T-helper 22 cell (primary cell): ENCODE measurements at places on chromosomes 16 and 17.

DNA sequence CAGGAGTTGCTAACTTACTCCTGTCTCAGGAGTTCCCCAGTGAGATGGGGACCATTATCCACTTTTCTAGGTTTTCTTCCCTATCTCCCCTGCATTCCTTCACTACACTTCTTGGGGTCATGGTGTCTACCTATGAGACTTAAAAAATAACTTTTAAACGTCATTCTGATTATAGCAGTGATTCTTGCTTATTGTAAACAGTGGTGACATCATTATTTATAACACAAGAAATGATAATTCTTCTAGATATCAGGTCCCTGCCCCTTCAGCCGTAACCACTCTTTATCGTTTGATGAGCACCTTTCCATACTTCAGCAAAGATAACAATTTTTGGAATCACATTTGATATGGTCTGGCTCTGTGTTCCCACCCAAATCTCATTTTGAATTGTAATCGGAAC lies 27.2 kb upstream of the IRX3 start:
- DNase-seq, result no peak

- no peak for DNase-seq
Measured at GRCh38 chr17:56717471-56717870, 116.2 kb downstream of the C17orf67 start.

- DNase-seq, result no peak
Measured at GRCh38 chr17:20200016-20200795, 191.0 kb downstream of the SPECC1 start.

GRCh38 chr16:20323591-20324117 lies 3.7 kb downstream of the GP2 start:
- DNase-seq, result no peak

- DNase-seq, result no peak
Measured at GRCh38 chr17:19342611-19343255, 19.8 kb downstream of the B9D1 start.

DNA sequence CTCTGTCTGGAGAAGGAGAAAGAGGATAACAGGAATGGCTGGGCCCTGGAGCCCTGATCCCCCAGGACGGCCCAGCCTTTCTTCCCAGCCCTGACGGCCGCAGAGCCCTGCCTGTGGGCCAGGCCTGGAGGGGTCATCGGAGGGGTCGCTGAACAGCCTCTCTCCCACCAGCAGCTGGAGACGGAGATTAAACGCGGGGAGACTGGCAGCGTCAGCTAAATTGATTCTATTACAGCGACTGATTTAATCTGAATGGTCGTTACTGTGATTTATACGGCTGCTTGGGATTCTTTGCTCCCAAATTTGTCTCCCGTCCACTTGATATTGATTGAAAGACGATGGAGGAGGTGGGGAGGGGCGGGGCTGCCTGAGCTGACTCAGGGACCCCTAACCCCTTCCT lies 7.1 kb upstream of the CDH15 start:
- no peak for DNase-seq

DNA sequence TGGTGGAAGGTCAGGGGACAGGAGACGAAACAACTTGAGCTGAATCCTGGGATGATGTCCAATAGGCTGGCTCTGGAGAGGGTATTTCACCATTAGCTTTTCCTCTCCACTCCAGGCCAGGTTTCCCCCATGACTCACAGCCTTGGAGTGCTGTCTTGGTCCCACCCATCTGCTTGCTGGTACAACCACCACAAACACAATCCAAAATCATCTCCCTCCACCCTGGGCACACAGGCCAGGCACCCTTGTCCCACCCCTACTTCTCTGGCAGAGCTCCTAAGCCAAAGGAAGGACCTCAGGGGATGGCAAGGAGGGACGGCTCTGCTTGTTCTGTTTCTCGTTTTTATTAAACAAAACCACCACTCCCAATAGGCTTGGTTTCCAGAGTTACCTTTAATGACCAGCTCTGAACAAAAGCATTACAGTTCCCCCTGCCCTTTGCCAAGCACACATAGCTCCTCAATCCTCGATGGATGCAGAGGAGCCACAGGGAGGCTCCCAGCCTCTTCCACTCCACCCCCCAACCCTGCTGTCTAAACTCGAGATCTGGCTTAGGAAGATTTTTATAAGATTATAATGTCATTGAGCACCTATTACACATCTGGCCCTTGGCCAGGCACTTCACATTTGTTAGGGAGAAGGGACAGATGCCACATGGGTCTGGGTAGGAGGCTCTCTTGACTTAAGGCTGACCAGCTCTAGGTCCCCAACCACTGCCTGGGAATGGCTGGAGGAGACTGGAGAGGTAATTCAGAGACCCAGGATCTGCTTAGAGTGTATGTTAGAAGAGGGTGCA lies 13.3 kb downstream of the CAVIN1 start:
- no peak for DNase-seq

- DNase-seq, result no peak
Measured at GRCh38 chr17:46819906-46820351, 1.4 kb upstream of the WNT3 start.
